ENCODE measurements at places on chromosomes 16 and 17. TPM values are rescaled to one million over a fixed set of nuclear protein-coding genes. Genes with fewer than 3 reads are reported as not detected.

ARSG gene
- total RNA-seq, result 7.5 TPM

DNA sequence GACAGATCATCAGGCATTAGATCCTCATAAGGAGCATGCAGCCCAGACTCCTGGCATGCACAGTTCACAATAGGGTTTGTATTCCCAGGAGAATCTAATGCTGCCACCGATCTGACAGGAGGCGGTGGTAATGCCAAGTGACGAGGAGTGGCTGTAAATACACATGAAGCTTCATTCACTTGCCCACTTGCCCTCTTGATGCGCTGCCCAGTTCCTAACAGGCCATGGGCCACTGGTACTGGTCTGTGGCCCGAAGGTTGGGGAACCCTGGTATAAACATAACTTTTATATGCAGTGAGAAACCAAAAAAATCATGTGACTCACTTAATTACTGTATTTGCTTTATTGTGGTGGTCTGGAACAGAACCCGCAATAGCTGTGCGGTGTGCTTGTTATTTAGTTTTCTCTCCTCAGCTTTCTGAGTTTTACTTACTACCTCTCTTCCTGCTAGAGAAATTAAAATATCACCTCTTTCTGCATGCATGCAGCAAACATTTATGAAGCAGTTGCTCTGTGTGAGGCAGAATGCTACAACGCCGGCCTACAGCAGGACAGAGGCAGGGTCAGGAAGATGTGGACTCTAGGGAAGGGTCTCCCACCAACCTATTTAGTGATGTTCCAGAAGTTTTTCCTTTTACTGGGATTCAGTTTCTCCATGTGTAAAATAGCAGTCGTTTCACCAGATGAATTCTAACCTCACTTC, 151.3 kb downstream of the MAF start:
- DNase-seq, result no peak

GRCh38 chr17:66353937-66354401, 51.6 kb downstream of the PRKCA start:
- no peak for DNase-seq

DNA sequence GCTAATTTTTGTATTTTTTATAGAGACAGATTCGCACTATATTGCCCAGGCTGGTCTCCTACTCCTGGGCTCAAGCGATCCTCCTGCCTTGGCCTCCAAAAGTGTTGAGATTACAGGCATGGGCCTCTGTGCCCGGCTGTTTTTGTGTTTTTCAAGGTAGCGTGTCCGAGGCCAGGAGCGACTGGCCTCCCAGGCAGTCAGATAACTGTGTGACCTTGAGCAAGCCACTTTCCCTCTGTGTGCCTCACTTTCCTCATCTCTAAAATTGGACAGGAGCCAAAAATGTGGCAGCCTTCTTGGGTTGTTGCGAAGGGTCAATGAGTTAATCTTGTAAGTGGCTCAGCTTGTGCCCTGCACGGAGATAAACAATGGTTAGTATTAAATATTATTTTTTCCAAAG, 2.4 kb downstream of the ABCC1 start:
- no peak for DNase-seq

DNA sequence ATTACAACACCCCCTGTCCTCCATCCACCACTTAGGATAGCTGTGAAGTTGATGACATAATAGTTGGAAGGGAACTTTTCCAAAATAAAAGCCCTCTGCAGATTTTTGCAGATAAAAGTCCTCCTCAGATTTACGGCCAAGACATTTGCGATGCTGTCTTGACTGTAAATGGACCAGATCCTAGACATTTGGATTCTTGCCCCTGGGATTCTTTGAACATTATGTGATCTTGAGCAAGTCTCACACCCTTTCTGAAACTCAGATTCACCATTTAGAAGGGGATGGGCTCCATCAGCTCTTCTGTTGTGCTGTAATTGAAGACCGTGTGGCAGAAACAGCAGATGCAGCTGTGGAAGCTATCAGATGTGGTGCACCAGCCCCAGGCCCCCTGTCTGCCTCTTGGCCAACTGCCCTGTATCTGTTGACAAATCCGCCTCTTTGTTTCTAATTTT, 153.9 kb upstream of the CACNG3 start:
- DNase-seq, result no peak

- DNase-seq, result no peak
These were observed 18.7 kb upstream of the DHX8 start for GRCh38 chr17:43465049-43465448.

GRCh38 chr17:10879190-10879836, 41.4 kb upstream of the PIRT start:
- no peak for DNase-seq

MYH13 gene
- total RNA-seq, result not detected

- no peak for DNase-seq
These were observed 2.6 kb downstream of the SYNGR2 start for GRCh38 chr17:78170692-78171590.

HSD17B1 gene
- 1.2 TPM for total RNA-seq

ABAT gene
- 2.2 TPM for total RNA-seq

Data from posterior vena cava (tissue), 2 donors.